ENCODE measurements at places on chromosomes 7 and 10.

GRCh38 chr7:107353701-107354100, 116.2 kb upstream of the GPR22 start:
- DNase-seq: peak; percentile 33

DNA sequence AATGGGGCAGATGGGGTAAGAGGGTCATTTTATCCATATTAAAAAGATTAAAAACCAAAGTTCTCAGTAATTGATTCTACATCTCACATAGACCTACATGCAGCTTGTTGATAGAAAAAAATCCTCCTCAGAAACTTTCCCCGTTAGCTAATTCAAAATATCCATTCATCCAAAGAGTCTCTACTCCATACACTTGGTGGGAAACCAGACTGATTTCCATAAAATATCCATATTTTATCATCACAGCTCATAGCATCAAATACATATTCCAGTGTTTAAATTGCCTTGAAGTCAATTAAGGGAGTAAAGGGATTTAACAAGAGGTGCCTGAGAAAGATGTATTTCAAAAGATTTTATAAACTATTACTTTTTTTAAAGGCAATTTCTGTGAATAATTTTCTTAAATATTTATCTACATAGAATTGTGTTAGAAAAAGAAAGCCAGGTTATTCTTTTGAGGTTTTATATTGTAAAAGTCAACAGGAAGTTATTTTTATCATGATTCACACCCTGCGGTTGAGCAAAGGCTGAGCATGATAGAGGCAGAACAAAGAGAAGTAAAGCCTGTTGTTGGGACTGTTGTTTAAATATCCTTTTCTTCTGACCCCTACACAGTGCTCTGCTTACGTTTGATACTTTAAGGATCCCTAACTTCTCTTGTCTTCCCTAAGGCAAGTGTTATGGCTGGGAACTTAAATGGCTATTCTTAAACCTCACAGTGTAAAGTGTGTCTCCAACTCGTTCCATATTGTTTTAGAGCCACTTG, 266.7 kb downstream of the PRKG1 start:
- no peak for DNase-seq

DNA sequence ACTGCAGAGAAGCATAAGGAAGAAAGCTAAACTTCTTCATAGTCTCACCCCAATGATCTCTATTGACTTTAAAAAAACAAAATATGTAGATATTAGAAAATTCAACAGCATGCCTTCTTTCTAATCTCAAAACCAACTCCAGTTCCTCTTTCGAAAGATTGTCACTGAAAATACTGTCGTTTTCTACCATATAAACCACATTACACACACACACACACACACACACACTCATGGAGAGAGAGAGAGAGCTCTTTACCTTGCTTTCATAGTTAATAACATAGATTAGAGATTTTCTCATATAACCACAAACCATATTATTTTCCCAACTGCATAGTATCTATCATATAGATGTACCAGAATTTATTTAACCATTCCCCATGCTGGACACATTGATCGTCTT, 296.2 kb upstream of the MGMT start:
- DNase-seq: no peak

DNA sequence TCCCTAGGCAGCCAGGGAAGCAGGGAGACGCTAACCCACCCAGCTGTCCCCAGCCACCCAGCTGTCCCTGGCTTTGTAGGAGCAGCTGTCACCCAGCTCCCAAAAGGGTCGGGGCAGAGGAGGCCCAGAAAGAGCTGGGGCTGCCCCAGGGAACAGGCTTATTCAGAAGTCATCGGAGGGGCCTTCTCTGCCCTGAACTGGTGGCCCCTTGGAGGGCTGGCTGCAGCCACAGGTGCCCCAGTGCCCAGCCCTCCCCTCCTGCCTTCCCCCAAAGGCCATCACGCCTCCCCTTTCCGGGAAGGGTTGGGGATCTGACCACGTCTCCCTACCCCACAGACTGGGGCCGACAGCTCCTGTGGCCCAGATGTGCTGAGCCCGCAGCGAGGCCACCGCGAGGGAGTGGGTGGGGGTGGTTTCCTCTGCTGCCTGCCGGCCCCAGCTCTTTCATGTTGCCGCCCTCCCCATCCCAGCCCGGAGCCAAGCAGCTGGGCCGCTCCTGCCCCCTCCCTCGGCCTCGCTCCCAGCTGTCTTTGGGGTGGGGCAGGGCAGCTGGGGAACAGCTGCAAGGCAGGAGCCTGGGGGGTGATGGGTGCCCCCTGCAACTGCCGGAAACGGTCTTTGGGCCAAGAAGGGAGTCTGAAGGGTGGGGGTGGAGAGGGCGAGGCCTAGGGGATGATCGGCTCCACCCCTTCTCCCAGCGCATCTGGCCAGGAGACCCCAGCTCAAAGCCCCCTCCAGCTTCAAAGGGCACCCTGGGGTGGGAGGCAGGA, 16.8 kb downstream of the TRIM8 start:
- DNase-seq: peak; percentile 72

DNA sequence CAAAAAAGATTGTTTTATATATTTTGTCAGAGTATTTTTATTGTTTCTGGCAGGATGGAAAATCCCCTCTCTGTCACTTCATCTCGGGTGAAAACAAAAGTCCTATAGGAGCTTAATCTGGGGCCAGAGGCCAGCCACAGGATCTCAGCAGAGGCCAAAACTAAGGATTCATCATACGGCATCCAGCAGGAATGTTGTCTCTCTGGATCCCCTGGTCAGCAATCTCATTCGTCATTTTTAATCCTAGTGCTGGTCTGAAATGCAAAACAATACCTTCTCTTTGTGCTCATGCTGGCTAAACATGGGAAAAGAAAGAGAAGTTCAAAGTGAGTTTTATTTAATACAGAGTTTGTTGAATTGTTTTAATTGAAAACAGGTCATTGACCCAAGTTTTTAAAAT, 482.5 kb upstream of the AUTS2 start:
- peak; percentile 70 for DNase-seq

GRCh38 chr10:45557275-45557905, 115.2 kb downstream of the ZFAND4 start:
- DNase-seq: no peak

DNA sequence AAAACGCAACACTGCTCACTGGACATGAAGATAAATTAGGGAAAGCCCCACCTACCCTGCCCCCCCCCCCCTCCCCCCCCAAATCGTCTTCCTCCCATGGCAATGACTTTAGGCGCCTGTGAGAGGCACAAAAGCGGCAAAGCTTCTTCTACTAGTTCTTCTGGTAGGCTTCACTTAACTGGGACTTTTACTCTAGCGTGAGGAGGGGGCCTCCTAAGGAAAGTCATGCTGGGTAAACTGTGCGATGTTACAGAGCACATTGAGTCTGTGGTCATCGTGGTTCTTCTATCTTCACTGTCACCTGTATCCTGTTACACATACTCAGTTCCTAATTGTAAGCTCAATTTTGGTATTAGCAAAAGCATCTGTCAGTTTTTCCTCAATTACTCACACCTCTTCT, 25.1 kb downstream of the HSPB1 start:
- DNase-seq: no peak

DNA sequence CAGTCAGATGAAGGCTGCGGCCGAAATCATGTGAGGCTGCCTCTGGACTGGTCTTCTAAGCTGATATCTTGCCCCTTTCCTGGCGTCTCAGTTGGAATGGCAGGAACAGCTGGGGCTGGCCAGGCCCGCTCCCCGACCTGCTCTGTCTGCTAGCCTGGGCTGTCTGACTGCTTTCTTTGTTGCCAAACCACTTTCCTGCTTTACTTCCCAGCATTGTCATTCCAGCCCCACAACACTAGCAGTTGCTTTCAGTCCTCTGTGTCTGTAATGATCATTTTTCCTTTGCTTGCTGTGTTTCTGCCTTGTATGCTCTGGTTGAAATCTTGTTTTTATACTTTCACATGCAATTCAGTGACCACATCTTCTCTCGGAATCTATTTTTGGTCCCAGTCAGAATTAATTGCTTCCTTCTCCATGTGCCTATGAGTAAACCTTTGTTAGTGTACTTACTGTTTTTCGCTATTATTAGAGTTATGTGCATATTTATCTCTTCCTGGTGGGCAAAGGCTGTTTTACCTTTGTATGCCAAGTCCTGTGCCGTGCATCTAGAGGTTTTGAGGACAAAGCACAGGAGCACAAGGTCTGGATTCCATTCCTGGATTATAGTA, 21.6 kb downstream of the PRPF18 start:
- no peak for DNase-seq

DNA sequence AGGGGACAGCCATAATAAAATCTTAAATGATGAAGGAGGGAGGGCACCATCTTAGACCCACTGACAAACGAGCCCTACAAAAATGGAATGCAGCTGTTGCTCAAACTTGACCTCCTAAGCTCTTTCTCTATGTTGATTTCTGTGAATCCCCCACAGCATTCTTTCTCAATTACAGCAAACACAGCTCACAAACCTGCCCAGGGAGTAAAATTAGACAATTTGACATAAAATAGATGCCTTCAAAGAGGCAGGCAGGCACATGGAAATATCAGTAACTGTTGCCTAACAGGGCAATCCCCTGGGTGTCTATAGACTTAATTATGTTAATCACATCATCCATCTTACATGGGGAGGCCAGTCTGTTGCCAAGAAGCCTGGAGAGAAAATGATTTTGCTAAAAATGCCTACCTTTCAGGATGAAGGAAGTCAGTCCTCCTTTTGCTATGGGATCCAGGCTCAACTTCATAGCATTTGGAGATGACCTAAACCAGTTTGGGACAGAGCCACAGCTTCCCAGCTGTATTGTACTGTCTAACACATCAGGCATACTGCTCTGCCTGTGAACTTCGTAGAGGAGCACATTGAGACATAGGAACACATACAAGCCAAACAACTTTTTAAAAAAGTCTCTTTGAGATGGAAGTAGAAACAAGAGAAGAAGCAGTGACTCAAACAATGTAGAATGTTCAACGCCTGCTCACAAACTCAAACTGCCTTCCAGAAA, 1177.4 kb downstream of the SORCS1 start:
- DNase-seq: no peak

DNA sequence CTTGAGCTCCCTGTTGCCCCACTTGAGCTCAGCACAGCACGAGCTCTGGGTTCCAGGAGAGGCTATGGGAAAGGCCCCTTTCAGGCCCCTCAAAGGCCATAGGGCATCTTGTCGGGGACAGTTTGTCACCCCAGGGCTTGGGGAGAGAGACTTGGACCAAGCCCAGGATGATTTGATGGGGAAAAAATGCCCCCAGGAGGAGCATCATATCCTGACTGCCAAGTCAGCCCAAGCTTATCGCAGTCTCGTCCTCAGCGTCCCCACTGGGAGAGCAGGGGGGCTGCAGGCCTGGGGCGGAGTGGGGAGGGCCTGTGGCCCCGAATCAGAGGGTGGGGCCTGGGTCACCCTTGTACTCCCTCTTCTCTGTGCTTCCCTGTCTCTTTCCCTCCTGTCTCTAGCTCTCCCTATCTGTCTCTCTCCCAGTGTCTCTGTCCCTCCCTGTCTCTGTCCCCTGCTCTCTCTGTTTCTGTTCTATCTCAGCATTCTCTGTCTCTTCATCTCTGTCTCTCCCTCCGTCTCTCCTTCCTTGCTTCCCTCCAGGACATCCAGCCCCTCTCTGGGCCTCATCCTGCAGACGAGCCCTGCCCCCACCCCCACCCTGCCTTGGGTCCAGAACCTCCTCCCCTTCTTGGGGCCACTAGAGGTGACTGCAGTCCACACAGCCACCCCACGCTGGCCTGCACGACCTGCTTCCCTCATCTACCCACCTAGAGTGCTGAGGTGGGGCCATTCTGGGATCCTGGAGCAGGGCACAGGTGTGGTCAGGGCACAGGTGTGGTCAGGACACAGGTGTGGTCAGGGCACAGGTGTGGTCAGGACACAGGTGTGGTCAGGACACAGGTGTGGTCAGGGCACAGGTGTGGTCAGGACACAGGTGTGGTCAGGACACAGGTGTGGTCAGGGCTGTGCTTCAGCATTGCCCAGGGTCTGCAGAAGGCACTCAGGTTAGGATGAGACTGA, 17.3 kb upstream of the GRIFIN start:
- peak; percentile 23 for DNase-seq

DNA sequence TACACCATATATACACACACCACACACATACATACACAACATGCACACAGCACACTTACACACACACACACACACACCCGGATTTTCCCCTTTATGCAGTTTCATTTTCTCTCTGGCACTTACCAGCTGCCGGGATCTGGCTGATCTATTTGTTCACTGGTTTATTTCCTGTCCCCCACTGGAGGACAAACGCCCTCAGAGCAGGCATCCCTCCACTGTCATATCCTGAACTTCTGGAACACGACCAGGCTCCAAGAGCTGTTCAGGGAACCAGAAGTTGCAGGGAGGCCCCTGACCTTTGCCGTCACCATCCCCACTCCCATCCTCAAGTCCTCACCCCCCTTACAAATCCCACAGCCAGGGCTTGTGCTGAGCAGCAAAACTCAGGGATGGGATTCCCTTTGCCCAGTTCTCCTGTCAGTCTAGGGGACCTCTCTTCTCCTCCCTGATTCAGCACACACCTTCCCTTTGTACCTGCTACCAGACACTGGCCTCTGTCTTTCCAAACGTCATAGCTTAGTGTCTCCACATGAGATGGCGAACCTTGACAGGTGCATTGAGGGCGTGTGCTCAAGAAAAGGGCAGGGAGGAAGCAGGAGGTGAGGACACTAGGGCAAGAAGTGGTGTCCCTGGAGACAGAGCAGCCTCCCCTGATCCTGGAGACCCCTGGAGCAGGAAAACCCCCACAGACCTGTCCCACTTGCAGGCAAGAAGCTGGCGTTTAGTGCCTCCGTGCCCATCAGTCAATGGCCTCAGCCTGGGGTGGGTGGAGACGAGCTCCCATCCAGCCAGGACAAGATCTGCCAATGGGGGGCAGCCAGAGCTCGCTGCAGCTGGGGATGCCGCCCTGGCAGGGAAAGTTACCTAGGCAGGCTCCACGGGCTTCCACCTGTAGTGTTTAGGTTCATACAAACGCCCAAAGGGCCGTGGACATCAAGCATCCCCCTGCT, 12.7 kb upstream of the DOCK1 start:
- DNase-seq: no peak

DNA sequence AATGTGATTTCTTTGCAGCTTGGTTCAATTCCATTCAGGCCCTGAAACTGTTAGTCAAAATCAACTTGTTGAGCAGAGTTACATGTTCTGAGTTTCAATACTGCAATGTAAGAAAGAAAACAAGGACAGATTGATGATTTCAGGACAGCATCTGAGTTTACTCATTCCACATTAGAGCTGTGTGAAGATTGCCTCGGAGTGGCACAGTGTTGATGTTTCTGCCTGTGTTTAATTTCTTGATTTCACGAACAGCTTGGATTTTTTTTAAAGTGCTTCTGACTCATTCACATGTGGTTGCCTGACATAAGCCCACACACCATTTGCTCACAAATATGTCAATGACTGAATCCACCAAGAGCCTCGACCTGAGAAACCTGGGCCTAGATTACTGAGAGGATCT, 101.2 kb upstream of the PARD3 start:
- DNase-seq: peak; percentile 91

DNA sequence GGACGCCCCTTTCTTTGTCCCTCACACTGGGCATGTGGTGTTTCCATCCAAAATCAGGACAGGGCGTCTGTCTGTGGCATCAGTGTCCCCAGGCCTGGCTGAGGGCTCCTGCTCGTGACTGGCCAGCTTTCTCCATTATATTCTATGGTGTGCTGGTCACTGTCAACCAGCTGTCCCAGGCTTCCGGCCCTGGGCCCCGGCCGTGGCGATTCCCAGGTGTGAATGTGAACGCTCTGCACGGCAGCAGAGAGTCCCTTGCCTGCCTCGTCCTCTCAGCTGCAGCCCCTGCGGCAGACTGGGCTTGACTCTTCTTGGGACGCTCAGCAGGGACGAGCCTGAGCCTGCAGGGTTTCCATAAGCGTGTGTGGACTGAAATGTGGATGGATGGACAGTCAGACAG, 5.9 kb upstream of the UTF1 start:
- DNase-seq: no peak

GRCh38 chr10:102297101-102297500, 51.8 kb downstream of the GBF1 start:
- DNase-seq: no peak

GRCh38 chr10:24493165-24493564, 230.5 kb downstream of the ARHGAP21 start:
- DNase-seq: no peak

Measured in fibroblast of skin of abdomen (primary cell).